Activated CD4-positive, alpha-beta T cell treated with anti-CD3 and anti-CD28 coated beads for 1 hour (primary cell): ENCODE measurements at places on chromosomes 2 and 18.

- no peak for DNase-seq
Measured at GRCh38 chr18:10061566-10062140, 147.8 kb downstream of the VAPA start.

GRCh38 chr2:195003881-195004471, 653.0 kb upstream of the SLC39A10 start:
- no peak for DNase-seq

DNA sequence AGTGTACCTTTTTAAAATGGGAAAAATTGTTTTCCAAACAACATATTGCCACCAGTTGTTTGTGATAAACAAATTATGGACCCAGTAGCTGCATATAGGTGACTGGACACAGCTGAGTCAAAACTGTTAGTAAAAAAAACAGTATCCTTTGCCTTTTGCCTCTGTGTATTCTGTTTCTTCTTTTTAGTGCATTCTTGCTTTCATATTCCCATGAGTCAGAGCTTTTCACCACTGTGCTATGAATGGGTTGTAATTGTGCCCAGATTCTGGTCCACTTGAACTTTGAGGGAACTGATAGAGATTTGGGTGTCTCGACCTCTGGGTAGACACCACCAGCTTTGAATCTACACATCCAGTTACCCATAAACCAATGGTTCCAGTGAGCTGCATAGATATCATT, 1441.9 kb upstream of the ZEB2 start:
- no peak for DNase-seq

- DNase-seq, result no peak
Measured at GRCh38 chr2:145688156-145688555, 1168.2 kb upstream of the ZEB2 start.

DNA sequence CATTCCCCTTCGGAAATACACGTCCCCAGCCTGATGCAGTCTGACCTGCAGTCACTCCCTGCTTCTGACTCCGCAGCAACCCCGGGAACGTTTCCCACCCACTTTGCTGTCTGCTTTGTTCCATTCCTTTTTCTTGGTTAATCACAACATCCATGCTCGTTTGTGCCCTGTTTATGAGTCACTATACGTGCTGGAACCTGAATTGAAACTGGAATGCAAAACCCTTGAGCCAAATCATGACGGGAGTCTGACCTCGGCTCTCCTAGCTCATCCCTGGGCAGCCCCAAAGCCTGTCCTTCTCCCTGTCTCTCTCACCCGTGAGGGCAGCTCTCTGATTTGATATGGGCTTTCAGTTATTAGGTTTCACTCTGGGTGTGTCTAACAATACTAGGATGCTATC, 57.1 kb upstream of the RNF152 start:
- no peak for DNase-seq

DNA sequence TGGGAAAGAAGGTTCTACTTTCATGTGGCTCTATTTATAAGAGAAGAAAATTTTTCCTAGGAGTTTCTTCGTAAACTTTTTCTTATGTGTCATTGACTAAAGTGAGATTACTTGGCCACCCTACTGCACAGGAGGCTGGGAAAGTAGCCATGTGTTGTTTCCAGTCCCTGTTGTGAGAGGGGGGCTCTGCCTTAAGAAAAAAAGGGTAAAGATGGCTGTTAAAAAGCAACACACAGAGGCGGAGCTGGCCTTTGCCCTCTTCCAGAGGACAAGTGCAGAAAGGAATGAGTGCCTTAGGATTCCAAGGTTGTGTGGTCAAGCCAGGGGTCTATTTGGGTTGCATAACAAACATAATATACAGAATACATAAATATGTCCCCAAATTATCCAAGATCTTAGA, 230.0 kb upstream of the CXCR4 start:
- DNase-seq, result no peak

GRCh38 chr2:234863043-234863934, 88.5 kb upstream of the SH3BP4 start:
- DNase-seq, result no peak

DNA sequence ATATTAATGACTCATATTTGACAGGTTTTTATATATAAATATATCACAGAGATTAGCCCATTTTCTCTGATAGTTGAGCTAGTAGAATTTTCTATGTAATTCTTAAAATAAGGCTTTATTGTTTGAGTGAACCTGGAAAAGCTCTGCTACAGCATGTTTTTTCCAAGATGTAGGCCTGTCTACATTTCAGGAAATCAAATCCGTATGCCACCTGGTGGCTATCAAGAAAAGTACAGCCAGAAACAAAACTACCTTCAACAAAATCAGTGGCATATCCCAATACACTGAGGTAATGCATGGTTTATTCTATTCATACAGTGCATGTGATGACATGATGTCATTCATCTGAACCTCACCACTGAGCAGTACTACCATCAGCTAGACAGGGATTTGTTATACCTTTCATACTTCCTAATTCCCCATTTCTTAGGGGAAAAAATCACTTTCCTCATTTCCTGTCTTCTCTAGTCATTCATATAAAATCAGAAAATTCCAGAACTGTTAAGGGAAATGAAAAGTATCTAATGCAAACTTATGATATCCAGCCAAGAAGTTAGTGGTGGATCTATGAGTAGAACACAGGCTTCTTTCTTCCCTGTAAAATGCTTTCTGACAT, 310.4 kb upstream of the SYT4 start:
- DNase-seq, result no peak
